ENCODE measurements at places on chromosomes 6 and 20.

GRCh38 chr6:158649289-158650143 is at the start of gene SYTL3:
Gene SYTL3 (plus strand): TSS chr6:158650054. CDS start chr6:158663269, 13,215 bp downstream.
- DNase-seq = peak; percentile 82

DNA sequence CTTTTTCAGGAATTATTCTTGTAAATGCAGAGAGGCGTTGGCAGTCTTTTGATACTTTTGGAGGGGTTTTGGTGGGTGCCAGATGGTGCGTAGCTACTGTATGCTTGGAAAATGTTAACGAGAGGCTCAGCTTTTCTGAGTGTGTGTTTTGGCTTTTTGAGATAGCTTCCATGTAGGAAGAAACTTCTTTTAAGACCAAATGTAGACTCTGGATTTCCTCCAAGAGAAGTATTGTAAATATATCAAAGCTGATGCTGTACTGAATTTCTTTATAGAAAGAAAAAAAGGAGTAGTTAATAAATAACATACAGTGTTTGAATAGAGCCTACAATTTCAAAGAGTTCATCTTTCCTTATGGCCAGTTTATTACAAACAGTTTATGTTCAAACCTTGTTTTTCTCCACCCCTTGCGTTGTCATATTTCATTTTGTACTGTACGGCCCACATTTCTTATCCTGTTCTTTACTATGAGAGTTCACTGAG is 16.7 kb downstream of the TIAM2 start:
- DNase-seq = no peak

- no peak for DNase-seq
These were observed 25.6 kb upstream of the IL17A start for GRCh38 chr6:52160472-52161104.

- no peak for DNase-seq
These were observed 195.7 kb downstream of the FARS2 start for GRCh38 chr6:5457041-5457440.

DNA sequence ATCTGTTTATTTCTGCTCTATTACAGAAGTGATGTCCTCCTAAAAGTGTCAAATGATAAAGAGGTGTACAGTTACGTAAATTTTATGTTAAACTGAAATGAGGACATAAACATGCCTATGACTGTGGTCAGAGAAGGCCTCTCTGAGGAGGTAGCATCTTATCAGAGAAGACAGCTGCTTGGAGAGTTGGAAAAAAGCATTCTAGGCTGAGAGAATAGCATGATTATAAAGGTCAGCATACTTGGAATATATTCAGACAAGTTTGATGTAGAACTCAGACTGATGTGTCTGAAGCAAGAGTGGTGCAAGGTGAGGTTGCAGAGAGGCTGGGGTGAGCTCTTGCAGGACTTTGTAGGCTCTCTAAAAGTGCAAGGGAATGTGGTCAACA is 3.1 kb upstream of the PCNA start:
- DNase-seq = no peak

DNA sequence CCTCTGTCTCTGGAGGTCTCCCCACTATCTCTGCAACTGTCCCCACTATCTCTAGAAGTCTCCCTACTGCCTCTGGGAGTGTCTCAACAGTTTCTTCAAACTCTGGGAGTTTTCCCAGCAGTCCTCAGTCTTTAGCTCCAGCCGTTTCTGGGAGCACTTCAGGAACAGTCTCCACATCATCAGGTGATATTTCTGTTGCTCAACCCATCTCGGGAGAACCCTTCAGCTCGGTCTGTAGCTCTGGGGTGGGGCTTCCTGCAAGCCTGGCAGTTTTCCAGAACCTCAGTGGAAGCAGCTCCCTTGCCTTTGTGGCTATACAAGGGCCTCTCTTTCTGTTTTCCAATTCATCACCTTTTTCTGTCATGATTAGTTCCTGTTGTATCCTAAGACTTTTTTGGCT is 3.0 kb upstream of the SFTA2 start:
- DNase-seq = no peak

DNA sequence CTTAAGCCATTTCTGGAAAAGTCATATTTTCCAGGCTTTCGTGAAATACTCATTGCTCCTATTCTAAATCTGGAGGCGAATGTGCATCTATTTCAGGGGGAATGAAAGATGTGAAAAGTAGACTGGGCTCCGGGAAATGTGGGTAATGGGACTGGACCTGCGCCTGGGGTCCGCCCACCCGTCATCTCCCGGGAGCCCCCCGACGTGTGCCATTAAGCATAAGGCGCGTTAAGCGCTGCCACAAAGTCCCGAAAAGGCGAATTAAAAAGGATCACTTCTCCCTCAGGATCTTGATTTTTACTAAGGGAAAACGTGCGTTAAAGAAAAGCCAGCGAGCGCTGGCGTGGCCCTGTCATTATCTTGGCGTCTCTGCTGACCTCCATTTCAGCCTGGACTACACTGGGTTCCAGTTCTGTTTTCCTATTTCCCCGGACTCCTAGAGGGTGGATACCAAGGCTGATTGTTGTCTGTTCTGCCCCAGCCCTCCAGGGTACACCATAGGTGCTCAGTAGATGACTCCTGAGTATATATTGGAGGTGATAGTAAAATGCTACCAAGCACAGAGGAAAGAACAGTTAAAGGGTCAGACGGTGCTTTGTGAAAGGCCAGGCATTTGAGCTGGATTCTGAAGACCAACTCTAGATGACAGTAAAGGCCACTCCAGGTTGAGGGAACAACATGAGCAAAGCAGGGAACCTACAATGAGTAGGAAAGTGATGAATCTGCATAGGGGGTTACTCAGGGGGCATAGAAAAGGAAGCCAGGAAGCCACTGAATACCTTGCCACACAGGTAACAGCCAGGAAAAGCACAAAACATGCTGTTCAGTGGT is 89.2 kb upstream of the ARID1B start:
- peak; percentile 26 for DNase-seq

- no peak for DNase-seq
These were observed 8.8 kb upstream of the ULBP2 start for GRCh38 chr6:149933036-149933435.

- DNase-seq = no peak
These were observed 29.1 kb downstream of the ZDHHC14 start for GRCh38 chr6:157410045-157410444.

GRCh38 chr6:100479179-100480035 is 14.7 kb upstream of the SIM1 start:
- DNase-seq = peak; percentile 46

GRCh38 chr6:149896491-149896890 is 1.4 kb downstream of the RAET1E start:
- peak; percentile 38 for DNase-seq

- DNase-seq = no peak
These were observed 61.7 kb downstream of the ESF1 start for GRCh38 chr20:13723011-13723410.

GRCh38 chr20:13857304-13857703 is 72.5 kb downstream of the NDUFAF5 start:
- no peak for DNase-seq

GRCh38 chr6:146546443-146547043 is 2.9 kb downstream of the RAB32 start:
- DNase-seq = peak; percentile 89
